NCI-H2227 treated with DMSO at 0.1 percent for 48 hours (cell line): ENCODE measurements at places on chromosomes 1 and 21.

GRCh38 chr1:30790850-30791778, 33.5 kb upstream of the LAPTM5 start:
- no peak for DNase-seq

DNA sequence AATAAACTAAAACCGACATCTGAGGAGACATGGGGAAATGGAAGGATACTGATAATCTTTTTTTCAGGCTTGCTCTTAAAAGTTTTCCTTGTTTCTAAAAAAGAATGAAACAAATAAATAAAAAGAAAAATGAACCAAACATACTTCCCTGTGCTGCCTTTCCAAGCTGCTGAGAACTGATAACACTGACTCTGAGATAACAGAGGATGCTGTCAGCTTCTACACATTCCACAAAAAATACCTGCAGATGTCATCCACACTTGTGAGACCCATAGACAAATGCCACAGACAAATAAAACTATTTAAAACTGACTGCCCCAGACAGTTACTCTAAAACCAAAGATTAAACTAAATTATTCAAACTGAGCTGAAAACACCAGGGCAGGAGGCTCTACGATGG, 12.0 kb upstream of the OR6K3 start:
- no peak for DNase-seq

GRCh38 chr21:38440746-38441145, 57.5 kb downstream of the ERG start:
- DNase-seq: no peak

DNA sequence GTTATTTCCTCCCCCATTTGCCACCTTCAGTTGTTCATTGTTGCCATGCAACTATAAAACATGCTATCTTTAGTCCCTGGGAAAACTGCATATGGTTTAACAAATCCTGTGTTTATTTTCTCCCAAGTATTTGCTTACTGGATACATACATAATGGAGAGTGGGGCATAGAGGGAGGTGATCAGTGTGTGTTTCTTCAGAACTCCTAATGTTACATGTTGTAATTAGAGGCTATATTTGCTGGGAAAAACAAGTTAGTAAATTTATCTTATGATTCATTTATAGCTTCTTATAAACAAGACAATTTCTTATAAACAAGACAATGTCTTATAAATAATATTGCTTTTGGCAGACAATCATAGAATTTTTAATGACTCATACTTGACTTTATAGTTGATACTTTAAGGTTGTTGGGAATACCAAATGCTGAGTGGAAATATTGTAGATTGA, 7.3 kb upstream of the GIPC2 start:
- DNase-seq: no peak

- no peak for DNase-seq
Observed at GRCh38 chr1:41810446-41810845, 108.3 kb downstream of the HIVEP3 start.

DNA sequence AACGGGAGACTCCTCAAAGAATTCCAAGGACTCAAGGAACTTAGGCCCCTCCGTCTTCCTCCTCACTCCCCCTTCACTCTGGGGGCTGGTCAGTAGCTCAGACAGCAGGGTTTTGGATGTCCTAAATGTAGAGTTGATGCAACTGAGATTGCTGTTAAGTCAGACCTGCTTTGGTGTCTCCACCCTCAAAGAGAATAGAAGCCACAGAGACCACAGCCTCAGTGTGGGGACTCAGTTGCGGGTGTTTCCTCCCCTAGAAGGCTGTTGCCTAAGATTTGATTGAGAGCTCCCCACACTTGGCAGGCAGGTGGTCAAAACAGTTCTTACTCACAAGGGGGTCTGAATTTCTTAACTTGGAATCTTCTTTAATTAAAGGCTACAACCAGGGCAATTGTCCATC, 7.6 kb downstream of the MAN1C1 start:
- no peak for DNase-seq

- no peak for DNase-seq
Observed at GRCh38 chr21:15686506-15686905, 43.3 kb upstream of the USP25 start.

DNA sequence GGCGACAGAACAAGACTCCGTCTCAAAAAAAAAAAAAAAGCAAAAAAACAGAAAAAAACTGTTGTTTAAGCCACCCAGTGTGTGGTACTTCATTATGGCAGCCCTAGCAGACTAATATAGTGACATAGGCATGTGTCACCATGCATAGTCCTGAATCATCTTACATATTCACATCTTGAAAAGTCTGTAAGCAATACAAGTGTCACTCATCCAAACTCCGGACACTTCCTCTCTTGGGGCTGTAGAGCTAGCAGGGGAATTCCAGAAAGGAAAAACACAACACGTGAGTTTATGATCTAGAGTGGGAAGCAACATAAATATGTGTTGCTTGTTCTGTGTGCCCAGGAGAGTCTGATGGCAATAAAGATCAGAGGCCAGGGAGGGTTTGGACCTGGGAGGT, 81.6 kb upstream of the KCNE2 start:
- no peak for DNase-seq

DNA sequence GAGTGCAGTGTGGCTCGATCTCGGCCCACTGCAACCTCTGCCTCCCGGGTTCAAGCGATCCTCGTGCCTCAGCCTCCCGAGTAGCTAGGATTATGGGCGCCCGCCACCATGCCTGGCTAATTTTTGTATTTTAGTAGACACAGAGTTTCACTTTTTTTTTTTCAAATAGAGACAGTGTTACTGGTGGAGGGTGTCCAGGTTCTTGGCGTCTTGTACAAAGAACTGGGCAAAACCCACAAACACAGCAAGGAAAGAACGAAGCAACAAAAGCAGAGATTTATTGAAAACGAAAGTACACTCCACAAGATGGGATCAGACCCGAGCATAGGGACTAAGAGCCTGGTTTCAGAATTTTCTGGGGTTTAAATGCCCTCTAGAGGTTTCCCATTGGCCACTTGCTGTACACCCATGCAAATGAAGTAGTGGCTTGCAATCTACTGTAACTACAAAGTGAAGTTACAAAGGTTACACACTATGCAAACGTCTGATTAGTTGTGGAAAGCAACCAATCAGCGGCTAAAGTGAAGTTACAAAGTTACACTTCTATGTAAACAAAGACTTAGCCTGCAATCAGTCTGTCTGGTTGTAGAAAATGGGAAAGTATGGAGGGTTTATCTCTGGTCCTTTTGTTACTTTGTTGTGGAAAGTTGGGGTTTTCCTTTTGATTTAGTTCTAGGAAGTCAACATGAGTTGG, 199.1 kb downstream of the DYRK1A start:
- DNase-seq: no peak

DNA sequence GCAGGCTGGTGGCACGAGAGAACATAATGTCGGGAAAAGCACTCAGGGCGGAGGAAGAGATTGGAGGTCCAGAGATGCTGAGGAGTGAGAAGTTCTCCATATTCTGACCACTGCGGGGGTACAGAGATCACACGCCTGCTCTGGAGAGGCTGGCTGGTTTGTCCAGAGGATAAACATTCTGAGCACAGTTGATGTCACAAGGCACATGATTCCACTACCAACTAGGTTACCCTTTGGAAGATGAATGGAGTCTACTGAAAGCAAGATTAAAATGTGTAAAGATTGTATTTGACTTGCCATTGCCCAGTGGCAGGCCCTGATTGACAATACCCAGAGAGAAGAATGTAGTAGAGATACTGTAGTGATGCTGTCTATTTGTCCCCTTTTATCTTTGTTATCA, at the start of gene SPATA46:
TSS of gene SPATA46 (minus strand) at position 164 of the 400 bp plus-strand sequence. CDS start at position 100, 64 bp downstream.
- no peak for DNase-seq

DNA sequence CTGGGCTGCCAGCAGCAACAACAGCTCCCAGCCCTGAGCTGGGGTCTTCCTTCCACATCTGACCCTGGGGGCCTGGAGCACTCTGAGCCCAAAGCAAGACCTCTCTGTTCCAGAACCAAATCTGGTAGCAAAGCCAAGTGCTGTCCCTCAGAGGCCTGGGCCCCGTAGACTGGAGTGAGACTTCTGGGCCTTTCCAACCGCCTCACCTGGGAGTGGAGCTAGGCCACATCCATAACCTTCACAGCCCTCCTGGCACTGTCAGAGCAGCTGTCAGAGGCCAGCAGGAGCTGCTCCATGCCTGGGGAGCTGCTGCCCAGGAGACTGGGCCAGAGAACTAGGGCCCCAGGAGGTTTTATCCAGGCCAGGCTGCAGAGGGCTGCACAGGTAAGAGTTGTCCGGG, 15.4 kb upstream of the SLC5A9 start:
- no peak for DNase-seq

GRCh38 chr1:41359211-41360073, 1.8 kb upstream of the FOXO6 start:
- DNase-seq: no peak

GRCh38 chr1:90834886-90835660, 118.0 kb upstream of the BARHL2 start:
- DNase-seq: no peak

DNA sequence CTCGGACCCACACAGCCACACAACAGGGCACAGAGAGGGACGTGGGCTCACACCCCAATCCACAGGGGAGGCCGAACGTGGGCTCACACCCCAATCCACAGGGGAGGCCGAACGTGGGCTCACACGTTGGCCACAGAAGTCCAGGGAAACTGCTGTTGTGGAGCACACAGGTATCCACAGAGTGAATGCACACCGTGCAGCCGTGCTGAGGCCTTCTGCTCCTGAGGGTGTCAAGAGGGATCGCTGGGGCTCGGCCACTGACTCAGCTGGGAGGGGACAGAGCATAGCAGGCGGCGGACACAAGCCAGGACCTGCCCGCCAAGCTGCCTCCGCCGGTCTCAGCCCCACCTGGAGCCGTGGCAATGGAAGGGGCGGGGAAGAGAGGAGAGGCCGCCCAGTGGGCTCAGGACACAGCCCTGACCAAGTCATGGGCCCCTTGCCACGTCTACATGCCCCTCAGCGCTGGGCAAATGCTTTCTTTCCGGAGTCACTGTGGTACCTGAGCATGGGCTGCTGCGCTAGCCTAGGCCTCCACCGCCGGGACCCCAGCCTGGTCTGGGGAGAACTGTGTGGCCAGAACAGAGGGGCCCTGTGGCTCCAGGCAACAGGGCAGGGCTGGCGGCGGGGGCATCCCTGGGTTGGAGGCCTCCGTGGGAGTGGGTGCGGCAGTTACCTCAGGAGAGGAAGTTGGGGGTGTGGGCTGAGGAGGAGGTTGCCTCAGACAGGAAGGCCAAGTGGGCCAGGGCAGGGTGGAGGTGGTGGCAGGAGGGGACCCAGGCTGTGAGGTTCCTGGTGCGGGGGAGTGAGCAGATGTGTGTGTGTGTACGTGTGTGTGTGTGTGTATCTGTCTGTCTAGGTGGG, 1.2 kb downstream of the SYTL1 start:
- DNase-seq: no peak

- DNase-seq: no peak
Observed at GRCh38 chr1:46030876-46031660, 101.4 kb downstream of the PIK3R3 start.

GRCh38 chr1:55478742-55479141, 263.6 kb upstream of the USP24 start:
- no peak for DNase-seq

- DNase-seq: no peak
Observed at GRCh38 chr1:102842606-102843005, 265.7 kb downstream of the COL11A1 start.

- DNase-seq: no peak
Observed at GRCh38 chr1:118861216-118861615, 126.9 kb downstream of the TBX15 start.

DNA sequence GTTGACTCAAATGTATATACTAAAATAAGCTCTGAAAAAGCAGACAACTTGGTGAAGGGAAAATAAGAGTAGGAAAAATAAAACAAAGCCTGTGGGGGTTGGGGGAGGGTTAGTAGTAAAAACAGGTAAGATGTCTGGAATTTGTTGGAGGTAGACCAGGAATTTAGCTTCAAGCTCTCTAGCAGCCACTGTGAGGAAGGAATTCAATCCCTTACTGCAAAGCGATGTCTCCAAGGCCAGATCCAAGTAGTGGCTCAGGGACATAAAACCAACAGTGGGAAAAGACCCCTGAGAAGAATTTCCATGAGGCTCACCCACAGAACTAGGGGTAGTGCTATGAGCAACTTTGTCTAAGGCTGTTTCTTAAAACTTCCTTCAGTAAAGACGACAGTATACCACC, 7.8 kb downstream of the ANGPTL7 start:
- no peak for DNase-seq

GRCh38 chr1:223216531-223217205, 73.6 kb upstream of the TLR5 start:
- DNase-seq: peak; percentile 59

- DNase-seq: no peak
Observed at GRCh38 chr1:169217636-169218035, 111.1 kb downstream of the ATP1B1 start.

DNA sequence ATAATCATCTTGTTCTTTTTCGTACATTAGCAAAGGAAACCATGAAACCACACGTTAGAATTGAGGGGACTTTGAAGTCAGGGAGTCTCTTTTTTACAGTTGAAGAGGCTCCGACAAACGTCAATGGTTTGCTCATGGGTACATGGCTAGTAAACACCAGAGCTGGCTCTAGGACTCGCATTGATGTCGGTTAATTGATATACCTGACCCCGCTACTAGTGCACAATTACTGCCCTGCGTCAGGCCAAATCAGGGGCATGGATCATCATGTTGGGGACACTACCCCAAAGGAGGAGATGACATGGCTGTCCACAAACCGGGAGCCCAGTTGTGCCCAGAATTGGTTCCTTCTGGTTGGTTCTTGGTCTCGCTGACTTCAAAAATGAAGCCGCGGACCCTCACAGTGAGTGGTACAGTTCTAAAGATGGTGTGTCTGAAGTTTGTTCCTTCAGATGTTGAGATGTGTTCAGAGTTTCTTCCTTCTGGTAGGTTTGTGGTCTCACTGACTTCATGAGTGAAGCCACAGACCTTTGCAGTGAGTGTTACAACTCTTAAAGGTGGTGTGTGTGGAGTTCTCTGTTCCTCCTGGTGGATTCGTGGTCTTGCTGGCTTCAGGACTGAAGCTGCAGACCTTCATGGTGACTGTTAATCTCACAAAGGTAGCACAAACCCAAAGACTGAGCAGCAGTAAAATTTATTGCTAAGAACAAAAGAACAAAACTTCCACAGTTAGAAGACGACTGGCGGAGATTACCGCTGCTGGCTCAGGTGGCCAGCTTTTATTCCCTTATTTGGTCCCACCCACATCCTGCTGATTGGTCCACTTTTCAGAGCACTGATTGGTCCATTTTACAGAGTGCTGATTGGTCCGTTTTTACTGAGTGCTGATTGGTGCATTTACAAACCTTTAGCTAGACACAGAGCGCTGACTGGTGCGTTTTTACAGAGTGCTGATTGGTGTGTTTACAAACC, 126.9 kb upstream of the ERRFI1 start:
- no peak for DNase-seq

GRCh38 chr21:41770901-41771624, 4.2 kb upstream of the RIPK4 start:
- DNase-seq: no peak

- DNase-seq: no peak
Observed at GRCh38 chr1:29275435-29275834, 39.1 kb downstream of the PTPRU start.

- no peak for DNase-seq
Observed at GRCh38 chr1:2821966-2822620, 20.6 kb upstream of the TTC34 start.
